ENCODE measurements at places on chromosomes 11 and 22.

DNA sequence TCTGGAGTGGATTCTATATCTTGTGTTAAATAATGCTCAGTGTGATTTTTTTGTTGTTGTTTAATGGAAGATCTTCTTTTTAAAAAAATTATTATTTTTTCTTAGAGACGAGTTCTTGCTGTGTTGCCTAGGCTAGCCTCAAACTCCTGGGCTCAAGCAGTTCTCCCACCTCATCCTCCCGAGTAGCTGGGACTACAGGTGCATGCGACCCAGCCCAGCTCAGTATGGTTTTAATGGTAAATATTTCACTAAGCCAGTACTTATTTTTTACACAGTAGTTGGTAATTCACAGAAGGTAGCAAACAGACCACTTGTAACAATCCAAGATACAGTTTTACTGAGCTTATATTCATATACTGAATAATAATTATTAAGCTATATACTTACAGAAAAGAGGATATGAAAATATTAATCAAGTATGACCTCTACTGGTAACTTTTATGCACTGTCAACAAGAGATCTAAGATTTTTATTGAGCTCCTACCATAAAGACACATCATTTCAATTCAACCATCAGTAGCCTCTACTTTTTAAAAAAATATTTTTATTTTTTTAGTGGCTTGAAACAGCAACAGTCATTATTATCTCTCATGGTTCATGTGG is 6.1 kb upstream of the CD59 start:
- DNase-seq, result no peak

GRCh38 chr22:35231585-35232084 is 25.7 kb upstream of the HMGXB4 start:
- DNase-seq, result no peak

DNA sequence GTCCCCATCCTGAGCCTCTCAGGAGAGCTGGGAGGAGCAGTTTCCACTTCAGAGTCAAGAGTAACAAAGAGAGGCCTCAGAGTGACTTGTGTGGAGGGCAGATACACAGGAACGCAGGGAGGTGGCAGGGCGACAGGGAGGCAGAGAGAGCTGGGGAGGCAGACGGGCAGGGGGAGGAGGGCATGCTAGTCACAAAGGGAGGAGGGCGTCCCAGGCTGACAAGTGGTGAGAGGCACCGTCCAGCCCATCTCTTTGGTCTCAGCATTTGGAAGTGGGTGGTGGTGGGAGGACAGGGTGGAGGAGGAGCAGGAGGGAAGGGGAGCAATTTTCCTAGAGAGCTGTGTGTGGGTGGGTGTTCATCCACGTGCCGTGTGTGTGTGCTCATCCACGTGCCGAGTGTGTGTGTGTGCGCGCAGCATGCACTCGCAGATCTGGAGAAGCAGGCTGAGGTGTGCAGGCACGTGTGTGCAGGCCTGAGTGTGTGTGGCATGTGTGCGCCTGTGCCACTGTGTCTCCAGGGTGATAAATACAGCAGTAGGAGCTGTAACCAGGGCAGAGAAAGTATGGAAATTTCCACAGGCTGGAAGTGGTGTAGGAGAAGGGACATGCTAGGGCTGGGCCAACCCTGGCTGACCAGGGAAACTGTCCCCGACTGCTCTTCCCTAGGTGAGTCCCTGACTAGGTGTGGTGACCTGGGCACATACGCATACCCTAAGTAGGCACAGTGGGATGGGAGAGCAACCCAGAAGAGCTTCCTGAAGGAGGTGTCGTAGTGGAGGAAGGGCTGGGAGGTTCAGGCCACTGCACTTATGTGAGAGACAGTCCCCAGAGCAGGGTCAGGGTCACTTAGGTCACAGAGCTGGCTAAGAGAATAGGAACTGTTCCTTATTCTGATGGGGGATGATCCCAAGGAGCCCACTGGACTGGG is 7.3 kb upstream of the PDE2A start:
- no peak for DNase-seq

DNA sequence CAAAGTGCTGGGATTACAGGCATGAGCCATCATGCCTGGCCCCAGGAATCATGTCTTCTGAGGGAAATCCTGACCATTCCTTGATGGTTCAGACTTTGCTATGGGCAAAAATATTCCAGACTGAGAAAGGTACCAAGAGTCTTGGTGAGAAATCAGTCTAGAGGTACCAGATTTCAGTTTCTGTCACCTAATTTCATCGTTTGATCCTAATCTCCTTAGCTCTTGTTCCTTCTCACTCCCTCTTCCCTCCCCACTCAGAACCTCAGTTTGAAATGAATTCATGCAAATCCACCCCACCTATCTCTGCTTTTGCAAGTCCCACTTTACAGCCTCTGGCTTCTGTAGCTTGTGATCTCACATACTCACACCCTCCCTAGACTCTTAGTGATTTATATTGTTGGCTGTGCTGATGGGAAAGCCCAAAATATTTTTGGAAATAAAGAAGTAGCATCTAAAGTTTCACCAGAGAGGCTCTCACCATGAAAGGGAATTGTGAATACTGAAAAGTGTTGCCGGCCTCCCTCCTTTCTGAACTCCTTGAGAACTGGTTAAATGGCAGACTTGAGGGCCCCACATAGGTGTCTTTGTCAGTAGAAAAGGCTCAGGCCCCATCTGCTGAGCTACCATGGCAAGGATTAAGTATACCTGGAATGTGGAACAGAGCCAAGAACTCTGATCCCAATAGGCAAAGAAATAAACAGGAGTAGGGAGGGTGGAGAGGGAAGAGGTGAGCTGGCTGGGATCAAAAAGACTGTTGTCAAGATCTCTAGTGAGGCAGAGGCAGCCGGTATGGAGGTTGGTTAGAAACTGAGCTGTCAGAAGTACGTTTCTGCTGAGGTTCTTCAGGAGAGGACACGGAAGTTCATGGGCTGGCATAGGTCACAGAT is 190.5 kb upstream of the MTMR2 start:
- DNase-seq, result no peak

DNA sequence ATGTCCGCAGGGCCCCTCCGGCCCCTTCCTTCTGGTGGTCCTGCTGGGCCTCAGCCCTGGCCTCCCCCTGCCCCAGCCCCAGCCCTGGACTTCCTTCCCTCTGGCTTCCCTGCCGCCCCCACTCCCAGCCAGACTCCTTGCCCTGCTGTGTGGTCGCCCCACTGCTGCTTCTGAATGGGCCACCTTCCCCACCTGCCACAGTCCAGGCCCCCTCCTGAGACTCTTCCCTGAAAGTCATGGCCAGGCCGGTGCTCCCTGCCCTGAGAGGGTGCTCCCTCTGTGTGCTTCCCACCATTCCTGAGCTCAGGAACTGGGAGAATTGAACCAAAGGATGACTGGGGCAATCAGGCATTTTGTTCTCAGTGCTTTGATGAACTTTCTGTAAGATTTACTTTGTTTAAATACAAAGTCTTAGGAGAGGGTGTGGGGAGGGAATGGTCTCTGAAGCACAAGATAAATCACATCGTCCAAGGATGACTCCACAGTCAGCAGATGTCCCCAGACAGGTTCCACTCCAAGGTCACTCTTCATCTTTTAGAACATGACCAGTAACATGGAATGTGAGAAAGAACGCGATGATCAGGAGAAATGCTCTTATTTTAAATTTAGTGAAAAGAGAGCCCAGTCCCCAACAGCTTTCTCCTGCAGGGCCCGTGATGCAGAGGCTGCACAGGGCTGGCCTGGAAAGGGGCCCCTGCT is 774 bp downstream of the APOBEC3D start:
- no peak for DNase-seq

GRCh38 chr22:27778294-27779090 is 23.1 kb downstream of the MN1 start:
- no peak for DNase-seq

GRCh38 chr22:46764779-46765485 is 2.5 kb downstream of the TBC1D22A start:
- no peak for DNase-seq

DNA sequence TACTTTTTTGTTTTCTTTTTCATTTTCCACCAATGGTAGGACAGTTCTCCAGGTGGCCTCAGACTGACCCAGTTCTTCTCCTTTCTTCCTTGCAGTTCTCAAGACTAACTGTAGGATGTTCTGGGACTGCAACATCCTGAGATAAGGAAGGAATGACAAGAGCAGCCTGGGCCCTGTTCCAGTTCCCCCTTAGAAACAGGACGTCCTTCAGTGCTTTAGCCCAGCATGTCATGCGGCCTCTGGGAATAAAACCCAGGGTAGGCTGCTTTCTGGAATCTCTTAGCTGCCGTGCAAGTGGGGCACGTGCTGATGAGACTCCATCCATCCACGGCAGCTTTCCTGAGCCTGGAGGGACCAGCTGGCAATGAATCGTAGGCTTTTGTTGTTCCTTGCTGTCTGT is 24.0 kb upstream of the CADM1 start:
- no peak for DNase-seq

- DNase-seq, result no peak
Measured at GRCh38 chr11:45166604-45166897, 20.1 kb downstream of the PRDM11 start.

DNA sequence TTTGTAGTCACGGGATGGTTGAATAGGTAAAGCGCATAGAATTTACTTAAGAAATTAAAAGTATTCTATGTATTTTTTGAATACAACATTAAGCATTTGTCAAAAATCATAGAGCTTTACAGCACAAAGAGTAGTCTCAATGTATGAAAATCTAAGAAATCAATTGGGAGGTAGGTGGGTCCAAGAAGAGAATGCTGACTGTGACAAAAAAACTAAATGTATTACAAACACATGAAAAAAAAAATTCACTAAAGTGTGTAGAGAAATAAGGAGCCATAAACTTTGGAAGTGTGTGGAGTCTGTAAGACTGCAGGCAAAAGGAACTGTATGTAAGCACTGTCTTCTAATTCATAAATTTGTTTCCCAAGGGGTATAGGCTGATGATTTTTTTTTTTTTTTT is 558.3 kb downstream of the JRKL start:
- no peak for DNase-seq

- no peak for DNase-seq
Measured at GRCh38 chr11:57120192-57120965, 61.4 kb upstream of the LRRC55 start.

- no peak for DNase-seq
Measured at GRCh38 chr11:88231894-88232482, 56.7 kb upstream of the RAB38 start.

DNA sequence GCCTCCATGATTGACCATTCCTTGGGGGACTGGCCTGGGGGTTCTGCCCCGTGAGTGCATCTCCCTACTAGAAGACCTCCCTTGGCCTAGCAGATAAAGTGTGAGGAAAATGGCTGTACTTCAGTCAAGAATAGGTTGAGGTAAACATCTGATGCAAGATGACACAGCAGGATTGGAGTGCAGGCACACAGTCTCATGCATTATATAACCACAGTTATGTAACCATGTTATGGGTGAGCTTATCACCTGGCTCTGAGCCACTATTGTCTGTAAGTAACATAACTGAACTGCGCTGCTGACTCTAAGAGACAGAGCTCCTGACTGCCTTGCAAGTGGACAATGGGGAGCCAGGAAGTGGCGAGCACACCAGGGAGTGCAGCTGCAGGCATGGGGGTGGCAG is 378.7 kb upstream of the ANO5 start:
- no peak for DNase-seq

- peak; percentile 9 for DNase-seq
Measured at GRCh38 chr11:44627911-44628729, 62.7 kb downstream of the CD82 start.

- no peak for DNase-seq
Measured at GRCh38 chr11:75208446-75208845, 32.1 kb upstream of the TPBGL start.

- DNase-seq, result no peak
Measured at GRCh38 chr11:130804306-130805076, 111.8 kb downstream of the SNX19 start.

- DNase-seq, result no peak
Measured at GRCh38 chr22:16699326-16699725, 106.7 kb upstream of the CCT8L2 start.

GRCh38 chr11:28536504-28537267 is 428.5 kb downstream of the METTL15 start:
- no peak for DNase-seq

DNA sequence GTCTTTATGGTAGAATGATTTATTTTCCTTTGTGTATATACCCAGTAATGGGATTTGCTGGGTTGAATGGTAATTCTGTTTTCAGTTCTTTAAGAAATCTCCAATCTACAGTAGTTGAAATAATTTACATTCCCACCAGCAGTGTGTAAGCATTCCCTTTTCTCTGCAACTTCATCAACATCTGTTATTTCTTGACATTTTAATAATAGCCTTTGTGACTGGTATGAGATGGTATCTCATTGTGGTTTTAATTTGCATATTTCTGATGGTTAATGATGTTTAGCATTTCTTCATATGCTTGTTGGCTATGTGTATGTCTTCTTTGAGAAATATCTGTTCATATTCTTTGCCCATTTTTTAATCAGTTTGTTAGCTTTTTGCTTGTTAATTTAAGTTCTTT is 901.2 kb downstream of the METTL15 start:
- no peak for DNase-seq

DNA sequence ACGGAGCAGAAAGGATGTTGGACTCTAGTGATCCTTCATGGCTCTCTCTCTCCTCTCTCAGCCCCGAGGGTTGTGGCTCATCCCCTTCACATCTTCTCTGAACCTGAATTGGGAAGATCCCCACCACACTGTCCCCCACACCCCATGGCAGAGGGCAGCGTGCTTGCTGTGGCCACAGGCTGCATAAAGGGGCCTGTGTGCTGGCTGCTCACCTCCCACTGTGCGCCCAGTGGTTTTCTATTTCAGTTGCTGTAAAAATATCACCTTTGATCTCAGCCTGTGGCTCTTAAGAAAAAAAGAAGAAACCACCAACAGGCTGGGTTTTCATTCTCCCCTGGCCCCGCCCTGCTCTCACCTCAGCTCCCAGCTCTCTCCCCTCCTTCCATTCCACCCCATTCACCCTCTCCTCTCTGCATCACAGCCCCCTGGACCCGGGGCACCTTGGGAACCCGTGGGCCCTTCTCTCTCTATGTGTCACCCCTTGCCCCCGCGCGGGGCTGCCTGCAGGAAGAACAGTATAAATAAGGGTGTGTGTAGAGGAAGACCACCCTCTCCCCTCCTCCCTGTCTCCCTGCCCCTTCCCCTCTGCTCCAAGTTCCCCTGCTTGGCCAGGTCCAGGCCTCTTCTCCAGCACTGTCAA is 25.8 kb upstream of the WNT11 start:
- DNase-seq, result no peak

GRCh38 chr11:70066136-70066520 is 12.0 kb upstream of the ANO1 start:
- peak; percentile 16 for DNase-seq

GRCh38 chr11:132855516-132855915 is 676.8 kb downstream of the OPCML start:
- no peak for DNase-seq

DNA sequence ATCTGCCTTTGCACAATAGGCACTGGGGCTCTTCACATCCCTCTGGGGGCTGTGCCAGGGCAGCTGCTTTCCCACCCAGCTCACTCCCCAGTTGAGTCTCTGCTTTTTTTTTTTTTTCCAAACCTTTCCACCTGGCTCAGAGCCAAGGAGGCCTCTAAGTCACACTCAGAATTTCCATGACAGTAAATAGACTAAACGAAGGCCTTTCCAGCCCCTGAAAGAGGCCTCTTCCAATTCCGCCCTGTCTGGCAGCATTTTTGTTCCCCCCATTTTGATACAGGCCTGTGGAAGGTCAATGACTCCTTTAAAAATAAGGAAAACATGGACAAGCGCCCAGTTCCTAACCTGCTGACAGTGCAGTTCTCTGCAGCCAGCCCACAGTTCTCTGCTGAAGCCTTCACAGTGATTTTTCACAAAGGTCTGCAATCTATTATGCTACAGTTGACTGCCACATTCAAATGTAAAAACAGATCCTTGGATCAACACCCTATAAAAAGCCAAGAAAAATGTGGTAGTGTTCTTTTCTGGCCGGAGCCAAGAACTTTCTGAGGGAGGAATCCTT is 107.5 kb upstream of the SESN3 start:
- DNase-seq, result peak; percentile 73

- DNase-seq, result no peak
Measured at GRCh38 chr22:24540470-24540869, 14.5 kb downstream of the GUCD1 start.

Measured in ascending aorta (tissue), 2 donors.